ENCODE measurements at places on chromosomes 12 and 14.
A peak's percentile ranks its signal among the peaks of the same experiment; 100 is the strongest.

DNA sequence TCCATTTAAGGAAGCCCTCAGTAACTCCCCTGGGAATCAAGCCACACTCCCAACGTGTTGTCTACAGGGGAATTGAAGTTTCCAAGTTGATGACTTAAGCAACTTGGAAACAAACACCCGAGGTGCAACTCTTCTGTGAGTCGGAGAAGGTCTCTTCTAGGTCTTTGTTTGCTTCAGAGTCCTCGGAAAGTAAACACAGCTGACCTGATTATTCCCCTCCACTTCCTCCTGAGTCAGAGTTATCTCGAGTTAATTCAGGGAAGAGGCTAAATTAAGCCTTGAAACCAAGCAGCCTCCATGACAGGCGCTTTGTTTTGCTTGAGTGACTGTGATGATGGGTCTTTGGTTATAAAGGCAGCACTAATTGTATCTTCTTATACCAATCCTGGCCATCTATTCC is 41.8 kb downstream of the TUNAR start:
- no peak for DNase-seq

DNA sequence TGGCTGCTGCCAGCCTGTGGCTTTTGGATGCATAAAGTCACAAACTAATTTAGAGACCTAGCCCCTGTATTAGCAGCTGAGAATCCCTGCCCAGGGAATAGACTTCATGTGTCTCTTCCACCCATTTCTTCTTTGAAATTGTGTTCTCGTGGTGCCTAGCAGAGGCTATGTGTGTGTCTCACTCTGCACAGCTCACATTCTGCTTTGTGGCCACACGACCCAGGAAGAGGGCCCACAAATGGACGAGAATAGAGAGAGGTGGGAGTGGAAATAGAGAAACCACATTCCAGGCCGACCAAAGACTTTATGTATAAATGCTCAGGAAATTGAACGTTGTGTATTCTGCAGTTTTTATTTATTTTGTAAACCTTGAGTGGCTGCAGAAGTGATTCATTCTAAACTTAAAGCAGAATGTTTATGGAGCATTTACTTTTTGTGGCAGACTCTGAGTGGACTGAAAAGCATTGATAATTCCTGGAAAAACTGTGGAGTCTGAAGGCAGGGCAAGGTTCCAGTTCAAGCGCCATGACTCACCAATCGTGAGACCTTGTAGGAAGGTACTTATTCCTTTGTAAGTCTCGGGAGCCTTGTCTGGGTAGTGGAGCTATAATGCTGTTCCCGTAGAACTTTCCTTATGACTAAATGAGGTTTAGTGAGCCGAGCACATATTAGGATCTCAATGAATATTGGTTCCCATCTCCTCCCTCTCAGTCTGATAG is 9.1 kb downstream of the B4GALNT3 start:
- no peak for DNase-seq

GRCh38 chr12:62588916-62589315 is 122.3 kb downstream of the MON2 start:
- no peak for DNase-seq

DNA sequence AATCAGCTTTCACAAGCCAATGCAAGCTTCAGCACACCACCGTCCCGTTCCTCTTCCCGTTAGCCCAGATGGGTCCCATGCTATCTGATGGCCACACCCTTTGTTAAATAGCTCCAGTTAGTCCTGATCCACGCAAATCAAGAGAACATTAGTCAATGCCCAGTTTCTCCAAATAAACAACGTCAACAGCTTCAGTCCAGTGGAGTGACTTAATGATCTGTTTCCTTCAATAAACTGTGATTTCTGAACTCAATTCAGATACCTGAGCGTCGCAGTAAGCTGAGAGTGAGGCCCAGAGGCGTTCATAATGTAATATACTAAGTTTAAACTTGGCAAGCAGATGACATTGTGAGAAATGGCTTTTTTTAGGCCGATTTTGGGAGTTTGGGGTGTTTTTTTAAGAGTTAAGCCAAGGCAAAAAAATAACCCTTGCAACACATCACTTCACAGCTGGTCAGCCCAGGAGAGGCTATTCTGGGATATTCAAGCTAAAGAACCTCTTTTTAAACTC is 112.3 kb downstream of the ZFP36L1 start:
- no peak for DNase-seq

GRCh38 chr14:73463411-73463810 is 5.1 kb upstream of the NUMB start:
- DNase-seq = peak; percentile 80

DNA sequence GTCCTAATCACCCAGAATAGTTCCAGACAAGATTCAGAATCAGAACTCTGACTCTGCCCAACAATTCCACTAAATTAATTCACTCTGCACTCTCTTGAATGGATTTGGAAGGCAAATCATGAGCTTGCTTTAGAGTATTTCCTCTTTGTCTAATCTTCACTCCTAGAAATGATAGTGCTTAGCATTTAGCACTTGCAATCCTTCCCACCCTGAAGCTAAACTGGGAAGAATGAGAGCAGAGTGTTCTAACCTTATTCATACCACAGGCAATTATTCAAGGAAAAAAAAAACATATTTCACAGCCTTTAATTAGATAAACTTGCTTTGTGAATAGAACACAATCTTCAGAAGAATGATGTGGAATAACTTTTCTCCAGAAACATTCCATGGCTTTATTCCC is 264.6 kb downstream of the PAWR start:
- no peak for DNase-seq

DNA sequence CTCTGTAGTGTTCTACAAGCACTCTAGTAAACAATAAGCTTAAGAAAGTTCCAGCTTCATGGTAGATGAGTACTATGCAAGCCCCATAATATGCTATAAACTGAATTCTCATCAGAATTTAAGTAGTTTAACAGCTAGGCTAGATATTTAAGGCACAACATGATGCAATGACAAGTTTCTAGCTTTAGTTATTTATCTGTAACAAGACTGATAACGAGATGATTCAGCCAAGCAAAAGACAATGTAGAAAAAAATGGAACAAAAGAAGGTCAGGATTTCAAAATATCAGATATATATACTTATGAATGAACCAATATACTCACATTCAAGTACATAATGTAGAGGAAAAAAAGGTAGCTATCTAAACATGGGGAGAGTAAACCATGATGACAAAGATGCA is 61.0 kb upstream of the RERGL start:
- DNase-seq = no peak

GRCh38 chr12:25186038-25186787 is 8.7 kb downstream of the DNAI7 start:
- DNase-seq = no peak

GRCh38 chr12:39646963-39647362 is 27.4 kb upstream of the ABCD2 start:
- DNase-seq = no peak

DNA sequence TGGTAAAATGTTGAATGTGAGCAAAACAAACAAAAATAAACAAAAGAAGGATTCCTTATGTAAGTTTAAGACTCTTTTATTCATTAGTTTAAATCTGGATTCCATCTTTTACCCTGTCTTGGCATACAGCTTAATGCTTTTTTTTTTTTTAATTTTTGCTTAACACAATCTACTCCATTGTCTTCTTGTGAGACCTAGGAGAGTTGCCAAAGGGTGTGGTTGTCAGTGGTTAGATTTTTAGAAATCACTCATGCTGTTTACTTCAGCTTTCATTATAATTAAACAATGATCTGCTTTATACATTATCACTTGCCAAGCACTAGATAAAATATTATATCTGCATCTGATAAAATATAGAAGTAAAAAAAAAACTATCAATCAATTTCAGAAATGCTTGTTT is 77.7 kb upstream of the KITLG start:
- DNase-seq = no peak

- DNase-seq = no peak
Observed at GRCh38 chr12:131041968-131042833, 88.5 kb downstream of the ADGRD1 start.

- no peak for DNase-seq
Observed at GRCh38 chr12:62839869-62840660, 94.9 kb downstream of the PPM1H start.

DNA sequence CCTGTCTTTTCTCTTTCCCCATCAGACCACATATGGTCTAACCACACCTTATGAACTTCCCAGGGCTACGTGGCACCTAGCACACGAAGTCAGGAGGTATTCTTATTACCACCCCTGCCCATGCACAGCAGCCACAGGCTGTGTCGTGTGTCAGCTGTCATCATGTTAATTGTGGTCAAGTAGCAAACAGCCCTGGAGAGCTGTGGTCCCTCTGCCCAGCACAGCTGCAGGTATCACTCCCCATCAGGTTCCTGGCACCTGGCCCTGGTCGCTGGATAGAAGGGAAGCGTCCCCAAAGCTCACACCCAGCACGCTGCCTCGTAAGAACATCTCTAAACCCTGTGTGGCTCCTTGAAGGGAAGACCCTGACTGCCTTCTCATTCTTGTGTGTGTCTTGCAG is 45.4 kb downstream of the CLMN start:
- DNase-seq = peak; percentile 16

GRCh38 chr14:49461529-49462401 is 124.4 kb downstream of the RPS29 start:
- DNase-seq = no peak

DNA sequence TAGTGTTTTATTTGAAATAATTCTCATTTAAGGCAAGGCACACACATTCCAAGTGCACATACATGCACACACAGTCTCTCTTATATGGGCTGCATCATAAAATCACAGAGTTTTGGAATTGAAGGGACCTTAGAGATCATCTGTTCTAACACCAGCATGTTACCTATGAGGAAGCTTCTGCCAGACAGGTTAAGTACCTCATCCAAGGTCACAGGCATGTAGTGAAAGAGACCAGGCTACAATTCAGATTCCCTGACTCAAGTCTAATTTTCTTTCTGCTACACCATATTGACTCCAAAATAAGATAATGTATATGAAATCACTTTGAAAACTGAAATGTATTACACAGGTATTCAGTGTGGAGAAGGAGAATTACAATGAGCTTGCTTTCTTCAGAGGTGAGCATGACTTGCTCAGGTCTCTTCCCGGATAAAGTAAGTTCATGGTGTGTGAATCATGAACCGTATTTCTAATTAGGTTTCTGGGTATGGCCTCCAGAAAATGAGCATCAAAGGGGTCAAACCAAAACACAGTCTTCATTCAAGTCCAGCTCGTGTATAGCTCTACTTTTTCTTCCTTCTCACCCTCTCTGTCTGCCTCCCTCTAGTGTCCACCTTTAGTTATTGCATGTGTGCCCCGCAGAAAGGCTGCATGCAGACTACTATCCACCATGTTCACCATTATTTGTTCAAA is 411.9 kb downstream of the FUT8 start:
- DNase-seq = no peak

DNA sequence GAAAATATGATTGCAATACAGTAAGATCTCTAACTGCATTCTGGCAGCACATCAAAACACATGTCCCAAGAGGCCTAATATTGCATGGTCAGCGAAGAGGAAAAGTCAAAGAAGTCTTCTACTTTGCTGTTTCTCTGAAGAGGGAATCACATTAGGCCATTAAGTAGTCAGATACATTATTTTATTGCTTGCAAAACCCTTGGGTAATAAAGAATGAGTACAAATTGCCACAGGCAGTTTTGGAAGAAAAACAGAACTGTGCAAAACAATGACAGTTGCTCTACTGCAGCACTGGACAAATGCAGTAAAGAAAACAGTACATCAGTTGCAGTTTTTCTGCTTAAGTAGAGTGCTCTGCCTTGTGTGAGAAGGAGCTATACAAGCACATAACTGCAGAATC is 211.9 kb downstream of the MED13L start:
- DNase-seq = no peak

DNA sequence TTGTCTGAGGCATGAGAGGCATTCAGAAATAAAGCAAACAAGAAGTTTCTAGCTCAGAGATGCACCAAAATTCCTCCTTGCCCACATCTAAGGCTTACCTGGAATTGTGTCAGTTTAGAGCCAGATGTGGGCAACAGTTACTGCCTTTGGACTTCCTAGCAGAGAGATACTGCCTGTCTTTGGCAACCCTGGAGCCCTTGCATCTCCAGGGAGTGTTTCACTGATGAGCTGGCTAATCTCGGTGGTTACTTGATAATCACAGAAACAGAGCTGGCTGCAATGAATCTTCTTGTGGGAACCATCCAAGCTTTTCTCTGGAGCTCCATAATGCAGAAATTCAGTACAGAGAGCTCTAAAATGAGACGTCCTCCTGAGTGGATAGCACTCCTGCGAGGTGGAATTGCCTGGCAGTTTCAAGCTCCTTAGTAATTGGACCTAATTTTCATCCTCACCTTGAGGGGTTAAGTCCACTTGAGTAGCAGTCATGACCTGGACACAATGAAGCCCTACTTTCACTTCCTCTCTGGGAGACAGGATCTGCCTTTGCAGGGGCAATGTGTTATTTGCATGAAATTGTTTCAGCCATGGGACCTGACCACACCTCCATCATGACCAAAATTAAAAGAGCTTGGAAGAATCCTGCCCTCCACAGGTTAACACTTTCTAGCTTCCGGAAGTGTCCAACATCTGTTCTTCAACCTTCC is 108.8 kb upstream of the ARHGAP5 start:
- DNase-seq = no peak

DNA sequence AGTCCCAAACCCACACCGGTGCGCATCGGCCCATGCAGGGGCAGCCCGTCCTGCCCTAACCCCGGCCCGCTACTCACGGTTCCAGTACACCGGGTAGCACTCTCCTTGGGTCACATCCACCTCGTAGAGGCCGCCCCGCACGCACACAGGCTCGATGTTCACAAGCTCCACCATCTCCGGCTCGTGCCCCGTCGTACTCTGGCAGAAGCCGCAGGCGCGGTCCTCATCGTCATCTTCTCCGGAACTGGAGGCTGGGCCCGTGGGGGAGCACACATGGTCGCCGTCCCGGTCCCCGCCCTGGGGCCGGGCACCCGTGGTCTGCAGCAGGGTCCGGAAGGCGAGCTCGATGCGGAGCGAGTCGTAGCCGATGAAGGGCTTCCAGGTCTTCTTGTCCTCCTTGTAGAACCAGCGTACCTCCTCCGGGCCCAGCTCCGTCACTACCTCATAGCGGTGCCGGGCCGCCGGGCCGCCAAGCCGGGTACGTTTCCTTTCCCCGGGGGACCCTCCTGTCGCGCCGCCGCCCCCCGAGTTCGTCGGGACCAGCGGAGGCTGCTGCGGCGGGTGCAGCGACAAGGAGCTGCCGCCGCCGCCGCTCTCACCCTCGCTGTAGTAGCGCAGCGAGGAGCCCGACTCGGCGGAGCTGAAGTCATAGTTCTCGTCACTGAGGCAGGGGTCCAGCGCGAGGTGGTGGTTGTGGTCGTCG is 788 bp downstream of the DDHD1 start:
- peak; percentile 76 for DNase-seq

DNA sequence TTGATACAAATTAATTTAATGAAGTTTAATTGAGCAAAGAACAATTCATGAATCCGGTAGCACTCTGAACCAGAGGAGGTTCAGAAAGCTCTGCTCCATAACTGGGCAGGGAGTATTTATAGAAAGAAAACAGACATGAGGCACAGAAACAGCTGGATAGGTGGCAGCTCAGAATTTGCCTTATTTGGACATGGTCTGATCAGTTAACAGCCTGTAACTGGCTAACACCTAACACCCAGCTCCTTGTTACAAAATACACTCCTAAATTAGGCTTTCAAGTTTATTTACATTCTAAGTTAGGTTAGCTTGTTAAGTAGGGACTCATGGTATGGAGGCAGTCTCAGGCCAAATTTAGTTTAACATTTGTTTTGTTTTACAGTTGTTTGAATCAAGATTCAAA is 67.8 kb upstream of the TMCC3 start:
- no peak for DNase-seq

- no peak for DNase-seq
Observed at GRCh38 chr14:31265701-31266398, 58.3 kb upstream of the HECTD1 start.

Measured in coronary artery (tissue), 2 donors.